Activated T-cell treated with anti-CD3 and anti-CD28 coated beads, Interleukin-2, amount 50 U/mL, for 48 hours (primary cell): ENCODE measurements at places on chromosomes 2 and 18.

DNA sequence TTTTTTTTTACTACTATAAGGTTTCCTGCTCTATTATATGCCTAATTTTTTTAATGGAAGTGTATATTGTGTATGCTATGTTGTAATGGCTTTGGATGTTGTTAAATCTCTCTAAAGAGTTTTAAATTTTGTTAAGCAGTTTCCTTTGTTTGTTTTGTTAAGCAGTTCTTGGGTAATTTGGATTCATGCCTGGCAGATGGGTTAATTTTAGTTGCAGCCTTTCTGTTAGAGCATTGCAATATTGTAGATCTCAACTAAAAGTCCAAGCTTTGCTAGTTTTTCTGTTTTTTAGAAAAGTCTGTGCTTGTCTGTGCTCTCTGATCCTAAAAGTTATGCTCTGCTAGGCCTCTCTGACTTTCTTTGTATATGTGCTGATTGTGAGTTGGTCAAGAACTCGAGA, 1229.0 kb upstream of the NRXN1 start:
- no peak for DNase-seq

- DNase-seq, result no peak
These were observed 280.7 kb upstream of the ZC3H15 start for GRCh38 chr2:186205254-186205911.

DNA sequence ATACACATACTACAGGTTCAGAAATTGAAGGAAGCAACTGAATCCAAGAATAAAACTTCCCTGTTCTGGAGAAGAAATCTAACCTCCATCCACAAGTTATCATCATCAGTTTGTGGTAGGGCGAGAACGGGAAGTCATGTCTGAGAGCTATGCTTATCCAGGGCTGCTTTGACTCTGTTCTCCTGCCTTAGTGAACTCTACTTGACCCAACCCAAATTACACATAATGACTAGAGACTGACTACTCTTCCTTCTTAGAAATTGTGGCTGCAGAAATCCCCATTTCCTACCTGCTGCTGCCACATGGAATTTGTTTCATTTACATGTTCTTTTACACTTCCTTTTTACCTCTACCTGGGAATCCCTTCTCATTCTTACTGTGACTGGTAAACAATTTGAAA, 1102.6 kb upstream of the PIK3C3 start:
- no peak for DNase-seq

- no peak for DNase-seq
These were observed 16.0 kb upstream of the TSPYL6 start for GRCh38 chr2:54271843-54272627.

DNA sequence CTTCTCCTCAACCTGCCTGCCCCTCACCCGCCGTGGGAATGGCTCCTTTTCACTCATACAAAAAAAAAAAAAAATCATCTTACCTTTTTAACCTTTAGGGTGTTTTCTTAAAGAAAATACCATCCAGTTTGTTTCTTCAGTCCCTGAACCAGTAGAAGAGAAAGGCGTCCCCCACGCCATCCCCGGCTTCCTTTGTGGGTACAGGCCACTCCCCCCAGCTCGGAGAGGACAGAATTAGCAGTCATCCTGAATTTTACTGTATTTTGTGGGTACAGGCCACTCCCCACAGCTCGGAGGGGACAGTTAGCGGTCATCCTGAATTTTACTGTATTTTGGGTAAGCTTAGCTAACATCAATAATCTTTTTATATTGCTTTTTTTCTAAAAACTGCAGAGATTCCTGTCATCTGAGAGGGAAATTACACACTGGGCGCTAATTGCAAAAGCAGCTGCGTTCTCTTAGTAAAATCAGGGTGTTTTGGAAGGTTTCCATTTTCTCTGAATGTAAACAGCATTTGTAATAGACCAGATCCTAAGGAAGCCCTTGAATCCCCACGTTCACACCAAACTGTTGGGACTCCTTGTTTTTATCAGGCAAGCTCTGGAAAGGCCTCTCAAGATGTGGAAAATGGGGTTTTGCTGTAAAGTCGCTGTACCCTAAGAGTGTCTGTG, 72.5 kb downstream of the NFATC1 start:
- DNase-seq, result no peak

- peak; percentile 88 for DNase-seq
These were observed 1.1 kb upstream of the CXCR4 start for GRCh38 chr2:136118819-136119716.
